ENCODE measurements at places on chromosomes 1 and 21.

DNA sequence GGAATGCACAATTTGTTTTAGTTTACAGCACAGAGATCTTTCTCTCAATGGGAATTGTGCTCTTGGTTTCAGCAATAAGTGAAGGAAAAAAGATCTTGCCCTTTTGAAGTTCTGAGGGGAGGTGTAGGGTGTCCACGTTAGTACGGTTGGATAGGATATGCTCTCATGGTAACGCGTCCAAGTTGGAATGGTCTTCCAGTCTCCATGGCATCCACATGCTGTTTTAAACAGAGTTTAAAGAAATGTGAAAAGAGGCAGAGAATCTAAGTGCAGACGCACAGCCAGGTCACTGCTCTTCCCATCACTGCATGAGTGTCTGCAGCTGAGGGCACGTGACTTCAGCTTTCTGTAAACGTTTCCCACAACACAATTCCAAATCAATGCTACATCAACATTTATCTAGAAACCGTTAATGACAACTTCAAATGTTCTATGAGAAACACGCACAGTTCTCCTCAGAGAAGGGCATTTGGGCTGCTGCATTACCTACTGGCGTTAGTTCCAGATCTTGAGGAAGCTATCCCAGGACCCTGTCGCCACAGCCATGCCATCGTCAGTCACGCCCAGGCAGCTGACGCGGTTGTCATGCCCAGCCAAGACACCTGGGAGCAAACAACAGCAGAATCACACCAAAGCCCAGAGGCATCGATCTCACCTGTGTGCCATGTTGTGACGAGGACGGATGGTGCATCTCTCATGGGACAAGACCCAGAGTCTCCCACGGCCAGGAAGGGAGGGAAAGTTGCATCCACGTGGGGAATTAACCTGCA lies 8.8 kb upstream of the NADK start:
- no peak for DNase-seq

DNA sequence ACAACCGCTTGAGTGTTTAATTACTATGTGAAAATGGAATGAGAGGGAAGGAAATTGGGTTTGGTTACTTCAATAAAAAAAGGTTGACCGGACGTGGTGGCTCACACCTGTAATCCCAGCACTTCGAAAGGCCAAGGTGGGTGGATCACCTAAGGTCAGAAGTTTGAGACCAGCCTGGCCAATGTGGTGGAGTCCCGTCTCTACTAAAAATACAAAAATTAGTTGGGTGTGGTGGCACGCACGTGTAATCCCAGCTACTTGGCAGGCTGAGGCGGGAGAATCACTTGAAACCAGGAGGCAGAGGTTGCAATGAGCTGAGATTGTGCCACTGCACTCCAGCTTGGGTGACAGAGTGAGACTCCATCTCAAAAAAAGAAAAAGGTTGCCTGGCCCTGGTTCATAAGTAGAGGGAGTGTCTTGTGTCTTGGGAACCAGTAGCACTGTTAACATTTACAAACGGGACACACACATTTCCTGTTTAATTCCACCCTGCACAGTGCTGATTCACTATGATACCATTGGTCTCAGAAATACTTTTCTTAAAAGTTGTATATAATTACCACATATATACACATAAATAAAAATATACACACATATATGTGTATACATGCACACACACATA lies 27.6 kb upstream of the CLDN14 start:
- no peak for DNase-seq

GRCh38 chr1:91733108-91733710 lies 152.7 kb downstream of the TGFBR3 start:
- no peak for DNase-seq

- peak; percentile 57 for DNase-seq
These were observed 470 bp downstream of the TNR start for GRCh38 chr1:175742790-175743459.

DNA sequence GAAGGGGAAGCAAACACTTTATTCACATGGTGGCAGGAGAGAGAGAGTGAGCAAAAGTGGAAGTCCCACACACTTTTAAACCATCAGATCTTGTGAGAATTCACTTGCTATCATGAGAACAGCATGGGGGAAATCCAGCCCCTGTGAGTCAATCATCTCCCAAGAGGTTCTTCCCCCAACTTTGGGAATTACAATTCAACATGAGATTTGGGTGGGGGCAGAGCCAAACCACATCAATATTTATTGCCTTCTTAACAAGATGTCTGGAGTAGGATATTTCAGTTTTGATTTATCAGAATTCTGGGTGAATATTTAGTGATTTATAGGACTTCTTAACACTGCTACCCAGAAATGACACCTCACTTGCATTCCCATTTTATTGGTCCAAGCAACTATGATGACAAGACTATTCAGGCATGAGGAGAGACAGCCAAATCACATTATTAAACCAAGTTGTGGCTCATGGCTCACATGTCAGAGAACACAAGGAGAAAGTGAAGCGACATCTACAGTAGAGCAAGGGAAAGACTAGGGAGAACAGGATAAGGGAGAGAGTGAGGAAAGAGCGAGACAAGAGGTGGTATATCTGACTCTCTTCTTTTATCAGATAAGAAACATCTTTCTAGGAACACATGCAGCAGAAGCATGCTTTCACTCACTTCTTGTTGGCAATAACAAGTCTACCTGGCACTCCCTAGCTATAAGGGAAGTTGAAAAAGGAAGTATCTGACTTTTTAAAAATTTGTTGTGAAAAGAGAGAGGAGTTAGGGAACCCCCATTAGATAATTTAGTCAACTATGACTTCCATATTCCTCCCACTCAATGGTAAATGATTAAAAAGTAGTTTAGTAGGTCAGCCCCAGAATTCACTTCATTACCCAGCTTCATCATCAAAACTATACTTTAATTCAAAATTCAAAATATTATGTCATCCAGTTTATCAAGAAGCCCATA lies 36.6 kb upstream of the PTPRC start:
- no peak for DNase-seq

- DNase-seq: no peak
These were observed 9.2 kb downstream of the RORC start for GRCh38 chr1:151822404-151822803.

- DNase-seq: no peak
These were observed 24.6 kb downstream of the GALNT2 start for GRCh38 chr1:230091473-230092231.

- peak; percentile 90 for DNase-seq
These were observed 46.3 kb downstream of the UMODL1 start for GRCh38 chr21:42117229-42117966.

DNA sequence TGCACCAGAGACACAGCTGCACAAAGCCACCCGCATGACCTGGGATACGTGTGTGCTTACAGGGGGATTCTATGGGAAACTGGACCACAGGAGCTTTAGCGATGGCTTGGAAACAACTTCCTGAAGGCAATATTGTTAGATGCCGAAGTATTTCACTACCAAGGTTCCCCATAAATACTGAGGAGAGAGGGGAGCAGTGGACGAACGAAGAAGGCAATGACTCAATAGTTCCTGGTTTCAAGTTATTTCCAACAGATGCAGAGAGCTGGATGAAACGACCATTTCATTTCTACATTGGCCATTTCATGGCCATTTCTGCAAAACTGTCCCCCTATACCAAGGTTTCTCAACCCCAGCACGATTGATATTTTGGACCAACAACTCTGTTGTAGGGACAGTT lies 61.3 kb downstream of the CD34 start:
- DNase-seq: no peak

- no peak for DNase-seq
These were observed 86.1 kb upstream of the LMO4 start for GRCh38 chr1:87242445-87243185.

GRCh38 chr1:35505911-35506798 lies 51.0 kb downstream of the KIAA0319L start:
- DNase-seq: no peak

- no peak for DNase-seq
These were observed 127.7 kb upstream of the GRIK3 start for GRCh38 chr1:37162059-37162458.

DNA sequence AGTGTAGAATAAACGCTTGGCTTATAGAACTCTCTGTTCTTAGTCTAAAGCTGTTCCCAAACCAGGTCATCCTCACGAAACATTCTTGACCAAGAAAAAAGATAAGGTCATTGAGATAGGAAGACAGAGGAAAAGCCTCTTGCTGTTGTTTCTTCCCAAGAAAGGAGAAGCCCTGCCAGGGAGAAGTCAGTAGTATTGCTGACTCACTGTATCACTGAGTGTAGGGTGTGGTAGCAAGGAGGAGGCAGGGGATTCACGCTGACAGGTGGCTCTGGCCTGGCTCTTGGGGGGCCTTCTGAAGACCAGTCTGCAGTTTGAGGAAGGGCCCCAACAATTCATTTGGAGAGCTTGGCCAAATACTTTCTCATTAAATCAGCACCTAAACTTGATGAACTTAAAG lies 97.8 kb downstream of the CD247 start:
- DNase-seq: no peak

- no peak for DNase-seq
These were observed 490.6 kb downstream of the KIF26B start for GRCh38 chr1:245645406-245645805.

- no peak for DNase-seq
These were observed 34.2 kb downstream of the GRHL3 start for GRCh38 chr1:24353292-24353891.

DNA sequence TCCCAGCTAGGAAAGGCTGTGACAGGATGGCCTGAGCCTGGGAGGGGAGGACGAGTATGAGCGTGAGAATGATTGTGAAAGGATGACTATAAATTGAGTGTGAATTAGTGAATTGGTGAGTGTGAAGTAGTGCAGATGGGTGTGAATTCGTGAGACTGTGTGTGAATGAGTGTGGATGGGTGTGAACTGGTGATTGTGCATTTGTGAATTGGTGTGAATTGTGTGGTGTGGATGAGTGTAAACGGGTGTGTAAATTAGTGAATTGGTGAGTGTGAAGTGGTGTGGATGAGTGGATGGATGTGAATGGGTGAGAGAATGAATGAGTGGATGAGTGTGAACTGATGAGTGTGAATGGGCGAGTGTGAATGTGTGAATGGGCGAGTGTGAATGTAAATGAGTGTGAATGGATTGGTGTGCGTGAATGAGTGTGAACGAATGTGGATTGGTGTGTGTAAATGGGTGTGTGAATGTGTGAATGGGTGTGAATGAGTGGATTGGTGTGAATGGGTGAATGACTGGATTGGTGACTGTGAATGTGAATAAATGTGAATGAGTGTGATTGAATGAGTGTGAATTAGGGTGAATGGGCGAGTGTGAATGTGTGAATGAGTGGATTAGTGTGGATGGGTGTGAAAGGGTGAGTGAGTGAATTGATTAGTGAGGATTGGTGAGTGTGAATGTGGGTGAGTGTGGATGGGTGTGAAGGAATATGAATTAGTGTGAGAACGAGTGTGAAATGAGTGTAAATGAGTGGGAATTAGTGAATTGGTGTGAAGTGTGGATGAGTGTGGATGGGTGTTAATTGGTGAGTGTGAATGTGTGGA lies 7.7 kb upstream of the MXRA8 start:
- DNase-seq: no peak

GRCh38 chr1:9196129-9197040 lies 38.2 kb upstream of the H6PD start:
- DNase-seq: peak; percentile 68

DNA sequence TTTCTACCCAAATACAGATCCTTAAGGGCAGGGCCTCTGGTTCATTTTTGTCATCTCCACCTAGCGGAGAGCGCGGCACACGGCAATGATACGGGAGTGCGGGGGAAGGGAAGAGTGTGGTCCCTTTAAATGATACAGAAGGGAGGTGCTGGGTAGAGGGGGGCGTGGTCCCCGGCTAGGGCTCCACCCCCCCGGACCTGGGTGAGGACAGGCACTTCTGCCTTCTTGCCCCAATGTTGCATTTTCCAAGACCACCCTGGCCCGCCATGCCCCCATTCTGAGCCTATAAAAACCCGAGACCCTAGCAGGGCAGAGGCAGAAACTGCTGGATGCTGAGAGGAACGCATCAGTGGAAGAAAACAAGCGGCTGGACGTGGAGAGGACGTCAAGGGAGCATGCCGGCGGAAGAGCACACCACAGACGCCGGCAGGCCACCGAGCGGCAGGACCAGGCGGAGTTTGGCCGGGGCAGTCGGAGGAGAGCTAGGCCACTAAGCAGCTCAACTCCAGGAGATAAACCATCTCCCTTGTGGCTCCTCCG lies 30.0 kb downstream of the LRRC3 start:
- no peak for DNase-seq

- DNase-seq: no peak
These were observed 157.6 kb upstream of the CAMK1G start for GRCh38 chr1:209425959-209426358.

DNA sequence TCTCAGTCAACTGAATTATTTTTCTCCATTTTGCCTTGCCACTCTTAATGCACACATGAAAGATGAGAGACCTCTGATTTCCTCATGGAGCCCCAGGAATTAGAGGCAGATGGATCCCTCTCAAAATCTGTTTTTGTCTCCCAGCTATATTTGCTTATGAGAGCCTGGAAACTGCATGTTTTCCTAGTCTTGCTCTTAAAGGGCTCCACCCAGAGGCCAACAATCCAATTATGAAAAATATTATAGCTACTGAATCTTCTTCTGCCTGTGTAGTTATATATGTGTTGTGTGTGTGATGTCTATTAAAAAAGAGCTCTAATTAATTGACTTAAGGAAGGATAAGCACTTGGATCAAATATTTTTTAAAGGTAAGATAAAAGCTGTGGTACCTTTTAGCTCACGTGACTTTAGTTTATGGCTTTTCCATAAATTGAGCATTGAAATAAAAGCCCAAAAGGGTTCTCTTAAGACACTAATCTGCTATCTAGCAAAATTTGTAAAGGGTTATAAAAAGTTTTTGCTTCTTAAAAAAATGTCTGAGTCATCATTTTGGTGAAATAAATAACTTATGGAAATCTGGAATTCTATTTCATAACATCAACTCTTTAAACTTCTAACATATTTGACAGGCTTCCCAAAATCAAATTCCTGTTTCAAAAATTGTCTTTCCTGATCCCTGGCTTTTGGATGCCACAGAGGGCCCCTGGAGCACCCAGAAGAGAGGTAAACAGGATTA lies 31.2 kb upstream of the TSPEAR start:
- DNase-seq: no peak

- DNase-seq: no peak
These were observed 8.9 kb upstream of the LGALS8 start for GRCh38 chr1:236514703-236515442.

- DNase-seq: no peak
These were observed 77.7 kb downstream of the MRPL37 start for GRCh38 chr1:54277451-54278341.

- DNase-seq: no peak
These were observed 4.8 kb upstream of the ZNF687 start for GRCh38 chr1:151277249-151277648.

- no peak for DNase-seq
These were observed 269.3 kb upstream of the LYPLAL1 start for GRCh38 chr1:218904416-218904815.

Measured in umbilical cord (tissue), 2 donors.